ENCODE measurements at places on chromosomes 3 and 15.

GRCh38 chr3:179181993-179182551 lies 33.9 kb downstream of the PIK3CA start:
- DNase-seq, result no peak

GRCh38 chr3:129827765-129828164 lies 65.7 kb downstream of the TMCC1 start:
- DNase-seq, result no peak

DNA sequence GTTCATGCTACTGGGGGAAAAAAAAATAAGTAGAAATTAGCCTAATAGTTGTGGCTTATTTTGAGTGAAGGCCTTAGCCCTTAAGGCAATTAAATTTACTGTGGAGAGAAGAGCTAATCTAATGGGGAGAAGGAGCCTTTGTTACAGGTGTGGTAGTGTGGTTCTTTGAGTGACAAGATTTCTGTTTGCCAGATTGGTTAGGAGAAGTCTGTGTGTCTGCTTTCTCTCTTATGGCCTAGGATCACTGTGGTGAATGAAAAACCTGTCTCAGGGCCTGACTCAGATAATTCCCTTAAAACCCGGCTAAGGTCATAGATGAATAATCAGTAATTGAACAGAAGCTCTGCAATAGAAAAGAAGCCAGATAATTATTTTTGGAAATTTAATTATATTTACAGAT lies 27.0 kb downstream of the OPA1 start:
- no peak for DNase-seq

- DNase-seq, result no peak
These were observed 13.8 kb upstream of the POLR2M start for GRCh38 chr15:57692709-57693108.

- peak; percentile 56 for DNase-seq
These were observed at the start of gene FSTL1 for GRCh38 chr3:120450600-120451271. Gene FSTL1, minus strand, starts transcription at chr3:120450992. Its CDS starts 246 bp downstream, at chr3:120450746.

DNA sequence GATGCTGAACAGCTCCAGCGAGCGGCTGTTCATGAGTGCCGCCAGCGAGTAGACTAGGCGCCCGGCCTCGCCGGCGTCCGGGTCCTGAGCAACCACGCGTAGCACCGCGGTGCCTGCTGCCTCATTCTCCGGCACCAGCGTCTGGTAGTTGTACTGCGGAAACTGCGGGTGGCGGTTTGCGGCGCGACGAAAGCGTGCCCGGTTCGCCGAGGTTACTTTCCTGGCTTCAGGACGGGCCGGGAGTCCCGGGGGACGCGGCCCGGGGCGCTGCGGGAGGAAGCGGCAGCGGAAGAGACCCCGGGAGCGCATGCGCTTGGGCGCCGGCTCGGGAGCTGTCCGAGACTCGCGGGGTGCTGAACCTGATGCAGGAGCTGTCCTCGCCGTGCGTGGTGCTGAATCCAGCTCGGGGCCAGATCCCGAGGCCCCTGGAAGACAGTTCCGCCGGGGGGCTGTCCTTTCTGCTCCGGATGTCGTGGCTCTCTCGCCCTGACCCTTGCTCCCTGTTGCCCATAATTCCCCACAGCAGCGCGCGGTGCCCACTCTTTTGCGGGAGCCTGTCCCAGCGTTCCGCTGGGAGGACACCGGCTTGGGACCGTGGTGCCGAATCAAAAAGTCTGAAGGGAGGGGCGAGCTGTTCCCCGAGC lies 1.1 kb downstream of the CELSR3 start:
- DNase-seq, result no peak

- no peak for DNase-seq
These were observed 4.3 kb downstream of the IRAK2 start for GRCh38 chr3:10169000-10169496.

DNA sequence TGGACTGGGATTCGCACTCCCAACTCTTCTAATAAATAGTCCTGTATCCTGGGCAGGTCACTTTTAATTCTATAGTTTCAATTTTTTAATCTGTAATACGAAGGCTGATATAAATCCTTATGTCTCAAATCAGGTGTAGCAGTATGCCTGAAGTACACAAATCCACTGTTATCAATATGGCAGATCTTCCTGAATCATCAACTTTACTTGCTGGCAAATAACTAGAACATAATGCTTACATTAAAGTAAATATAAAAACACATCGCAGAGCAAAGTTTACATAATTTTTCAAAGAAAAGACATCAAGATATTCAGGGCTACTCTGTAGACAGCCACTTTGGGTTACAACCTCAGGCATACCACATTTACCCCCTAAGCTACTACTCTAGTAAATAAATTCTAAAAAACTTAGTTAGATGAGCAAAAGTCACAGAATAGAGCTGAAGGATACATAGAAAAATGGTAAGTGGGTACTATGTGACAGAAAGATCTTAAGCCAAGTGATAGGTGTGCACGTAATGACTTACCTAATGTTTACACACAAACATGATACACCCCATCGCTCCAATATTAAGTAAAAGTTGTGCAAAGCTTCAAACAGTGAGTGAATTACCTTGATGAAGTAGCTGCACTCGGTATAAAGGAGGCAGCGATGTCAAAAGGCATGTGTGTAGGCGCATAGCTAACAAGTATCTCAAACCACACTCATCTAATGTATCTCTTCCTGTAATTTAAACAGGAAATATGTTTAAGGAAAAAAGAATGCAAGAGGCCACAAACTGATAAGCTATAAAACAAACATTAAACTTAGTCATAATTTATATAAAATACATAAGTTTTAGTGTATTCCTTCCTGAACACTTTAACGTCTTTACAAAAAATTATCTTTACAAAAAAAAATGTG lies 127.9 kb downstream of the DMXL2 start:
- no peak for DNase-seq

DNA sequence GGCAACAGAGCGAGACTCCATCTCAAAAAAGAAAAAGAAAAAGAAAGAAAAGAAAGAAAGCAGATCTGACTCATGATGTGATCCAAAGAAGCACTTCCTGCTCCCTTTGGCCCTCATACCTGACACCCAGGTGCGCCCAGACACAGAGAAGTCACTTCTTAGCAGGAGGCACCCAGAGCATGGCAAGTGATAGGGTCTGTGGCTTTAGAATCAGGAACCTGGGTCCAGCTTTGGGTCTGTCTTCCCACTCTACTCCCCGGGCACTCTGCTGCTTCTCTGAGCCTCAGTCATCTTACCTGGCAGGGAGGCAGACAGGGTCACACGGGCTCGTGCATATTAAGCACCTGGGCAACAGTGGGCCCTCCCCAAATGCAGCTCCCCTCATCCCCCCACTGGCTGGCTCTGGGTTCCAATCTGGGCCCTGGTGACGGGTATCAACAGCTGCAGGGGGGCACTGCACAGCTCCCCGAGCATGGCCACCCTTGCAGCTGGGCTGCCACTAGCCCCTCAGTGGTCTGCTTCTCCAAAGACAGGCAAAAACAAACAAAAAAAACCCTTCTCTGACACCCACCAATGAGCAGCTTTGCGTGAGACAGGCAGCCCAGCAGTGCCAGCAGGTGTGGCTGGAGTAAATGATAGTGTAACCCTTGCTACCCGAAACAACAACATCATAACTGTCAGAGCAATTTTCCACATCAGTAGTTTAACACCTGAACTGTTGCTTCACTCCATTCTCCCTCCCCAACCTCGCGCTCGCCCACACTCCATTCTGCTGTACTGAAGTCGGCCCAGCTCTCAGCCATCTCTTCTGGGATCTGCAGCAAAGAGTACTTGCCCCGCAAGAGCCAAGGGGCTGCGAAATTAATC lies 99.8 kb downstream of the MEGF11 start:
- DNase-seq, result no peak

DNA sequence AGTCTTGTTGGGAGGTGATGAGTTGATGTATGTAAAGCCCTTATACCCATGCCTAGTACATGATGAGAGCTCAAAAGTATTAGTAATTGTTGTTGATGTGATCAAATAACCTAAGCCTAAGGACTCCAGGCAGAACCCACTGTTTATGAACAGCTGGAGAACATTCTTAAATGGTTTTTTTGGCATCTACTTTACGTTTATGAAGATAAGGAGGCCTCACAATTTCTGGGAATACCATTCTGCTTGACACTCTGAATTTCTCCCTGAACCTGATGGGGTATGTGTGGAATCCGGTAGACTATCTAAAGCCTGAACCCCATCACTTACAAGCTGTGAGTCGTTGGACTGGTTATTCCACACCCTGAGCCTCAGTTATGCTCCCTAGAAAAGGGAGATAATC lies 244.6 kb upstream of the WNT5A start:
- no peak for DNase-seq

GRCh38 chr3:146550743-146551510 lies 6.5 kb upstream of the PLSCR1 start:
- DNase-seq, result no peak

DNA sequence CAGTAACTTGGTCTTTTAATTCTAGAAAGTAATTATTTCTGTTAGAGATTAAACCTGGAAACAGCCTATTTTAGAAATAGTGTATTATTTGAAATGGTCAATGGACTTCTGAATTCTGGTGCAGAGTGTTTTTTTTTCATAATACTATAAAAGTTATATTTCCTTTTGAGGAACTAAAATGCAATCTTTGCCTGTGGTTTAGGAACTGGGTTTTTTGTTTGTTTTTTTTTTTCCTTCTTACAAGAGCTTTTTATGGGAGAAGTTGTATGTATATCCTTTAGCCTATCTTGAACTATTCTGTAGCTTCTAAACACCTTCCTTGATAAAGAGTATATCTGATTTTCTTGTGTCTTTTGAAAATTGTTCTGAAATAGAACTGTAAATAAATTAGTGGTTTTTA lies 88.3 kb downstream of the ARIH1 start:
- no peak for DNase-seq

GRCh38 chr15:39624806-39625205 lies 43.9 kb downstream of the THBS1 start:
- no peak for DNase-seq

DNA sequence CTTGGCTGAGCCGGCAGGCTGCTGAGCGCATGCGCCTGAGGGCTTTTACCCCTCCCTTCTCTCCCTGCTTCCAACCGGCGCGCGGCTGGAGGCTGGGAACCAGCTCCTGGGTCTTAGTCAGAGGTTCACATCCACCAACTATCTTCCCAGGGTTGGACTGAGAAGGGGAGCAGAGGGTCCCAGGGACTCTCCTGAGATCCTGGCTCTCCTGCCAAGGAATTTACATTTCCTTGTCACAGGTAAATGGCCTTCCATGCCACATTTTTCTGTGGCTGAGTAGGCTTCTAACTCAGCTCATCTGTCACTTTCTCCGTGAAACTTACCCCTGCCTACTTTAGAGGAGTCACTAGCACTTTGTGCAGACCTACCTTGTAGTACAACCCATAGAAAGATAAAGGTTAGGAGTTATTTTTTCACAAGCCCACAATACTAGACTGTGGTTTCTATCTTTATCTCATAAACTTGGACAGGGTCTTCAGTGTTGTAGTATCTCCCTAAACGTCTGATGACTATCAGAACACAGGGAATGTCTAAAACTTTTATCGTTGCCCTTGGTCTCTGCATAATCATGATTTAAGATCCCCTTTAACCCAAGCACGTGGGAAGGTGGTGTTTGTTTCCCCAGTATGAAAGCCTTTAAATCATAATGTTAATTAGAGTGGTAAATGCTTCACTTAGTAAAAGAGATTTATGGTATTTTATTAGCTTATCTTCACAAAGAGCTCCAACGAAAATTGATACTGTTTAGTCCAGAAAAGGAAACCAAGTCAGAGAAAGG lies 638 bp upstream of the TBC1D5 start:
- DNase-seq, result no peak

GRCh38 chr3:31321620-31322019 lies 211.1 kb upstream of the STT3B start:
- no peak for DNase-seq

GRCh38 chr15:94509259-94509658 lies 277.9 kb downstream of the MCTP2 start:
- no peak for DNase-seq

DNA sequence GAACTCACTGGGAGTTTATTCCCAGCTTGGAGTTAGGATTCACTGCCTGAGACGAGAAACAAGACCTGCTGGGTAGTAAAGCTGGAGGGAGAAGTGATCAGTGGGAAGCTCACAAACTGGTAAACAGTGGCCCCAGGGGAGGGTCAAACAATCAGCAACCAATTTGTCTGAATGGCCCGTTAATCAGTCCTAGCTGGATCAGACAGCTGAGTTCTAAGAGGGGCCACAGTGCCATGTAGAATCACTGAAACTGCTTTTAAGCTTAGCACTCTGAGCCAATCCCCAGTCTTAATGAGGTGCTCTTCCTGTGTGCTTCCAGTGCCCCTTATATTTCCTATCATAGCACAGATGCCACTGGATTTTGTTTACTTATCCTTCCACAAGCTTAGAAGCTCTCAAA lies 591.7 kb downstream of the RSL24D1 start:
- no peak for DNase-seq

GRCh38 chr3:170469151-170470062 lies 50.7 kb downstream of the CLDN11 start:
- no peak for DNase-seq

- no peak for DNase-seq
These were observed 1.1 kb downstream of the TM6SF1 start for GRCh38 chr15:83108266-83109219.

DNA sequence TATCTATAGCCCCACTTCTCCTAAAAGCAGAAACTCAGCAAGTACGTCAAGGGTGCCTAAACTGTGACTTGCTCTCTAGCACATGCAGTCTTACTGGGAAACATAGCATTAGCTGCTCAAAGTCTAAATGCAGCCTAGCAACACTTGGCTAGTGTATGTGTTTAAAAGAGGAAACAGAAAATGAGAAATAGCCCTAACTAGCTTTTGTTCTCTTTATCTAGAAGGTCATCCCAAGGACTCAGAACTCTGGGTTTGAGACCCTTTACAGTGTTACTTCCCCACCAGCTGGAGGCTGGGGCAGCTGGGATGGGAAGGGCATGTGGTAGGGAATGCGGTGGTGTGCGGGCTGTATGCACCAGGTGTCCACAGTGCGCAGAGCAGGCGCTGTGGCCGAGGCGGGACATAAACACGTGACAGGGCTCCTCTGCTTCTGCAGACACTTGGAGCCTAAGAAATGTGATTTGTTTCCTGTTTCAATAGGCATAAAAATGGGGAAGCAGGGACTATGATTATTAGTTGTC lies 13.3 kb downstream of the ETV5 start:
- DNase-seq, result no peak

GRCh38 chr15:72688697-72689096 lies 2.7 kb downstream of the BBS4 start:
- no peak for DNase-seq

- DNase-seq, result no peak
These were observed 39.6 kb upstream of the PDCD6IP start for GRCh38 chr3:33758864-33759263.

DNA sequence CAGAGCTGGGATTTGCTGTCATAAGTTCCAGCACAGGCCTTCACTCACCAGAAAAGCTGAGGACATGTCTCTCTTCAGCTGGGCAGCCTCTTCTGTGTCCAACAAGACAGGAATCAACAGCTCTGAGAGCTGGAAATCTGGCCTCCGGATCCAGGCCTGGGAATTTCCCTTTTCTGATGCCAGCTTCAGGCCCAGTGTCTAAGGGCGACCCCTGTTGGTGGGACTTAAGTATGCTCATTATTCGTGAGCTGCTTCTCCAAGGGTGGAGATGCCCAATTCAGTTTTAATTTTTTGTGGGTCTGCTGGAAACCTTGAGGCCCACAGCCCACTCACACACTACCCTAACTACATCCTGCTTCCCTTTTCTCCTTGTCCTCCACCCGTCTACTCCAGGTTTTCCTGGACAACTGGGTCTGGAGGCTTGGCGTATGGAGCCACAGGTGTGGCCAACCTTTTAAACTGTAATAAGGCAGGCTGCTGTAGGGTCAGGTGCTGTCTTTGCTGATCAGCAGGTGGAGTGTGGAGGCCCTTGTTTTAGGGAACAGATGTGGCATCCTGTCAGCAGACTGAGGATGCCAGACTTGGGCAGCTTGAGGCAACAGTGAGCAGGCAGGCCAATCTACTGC lies 2.6 kb upstream of the CEMIP start:
- DNase-seq, result peak; percentile 53
